ENCODE measurements at places on chromosomes 1 and 21. TPM values are rescaled to one million over a fixed set of nuclear protein-coding genes. Genes with fewer than 3 reads are reported as not detected.

TPTE gene
- not detected for total RNA-seq

SHE gene
- total RNA-seq: 11.3 TPM

KIAA0040 gene
- 12.9 TPM for total RNA-seq

OPRD1 gene
- total RNA-seq: not detected

CAPN9 gene
- not detected for total RNA-seq

RYR2 gene
- total RNA-seq: 980 TPM

DAB1 gene
- total RNA-seq: 2.3 TPM

C1orf210 gene
- total RNA-seq: not detected

HORMAD1 gene
- total RNA-seq: not detected

KCNH1 gene
- not detected for total RNA-seq

MROH7 gene
- total RNA-seq: 3.5 TPM

CSMD2 gene
- total RNA-seq: 0.79 TPM

PLD5 gene
- total RNA-seq: not detected

RAB4A gene
- 128 TPM for total RNA-seq

GRCh38 chr1:111882986-111883560, 106.4 kb downstream of the KCND3 start:
- DNase-seq: no peak

DNA sequence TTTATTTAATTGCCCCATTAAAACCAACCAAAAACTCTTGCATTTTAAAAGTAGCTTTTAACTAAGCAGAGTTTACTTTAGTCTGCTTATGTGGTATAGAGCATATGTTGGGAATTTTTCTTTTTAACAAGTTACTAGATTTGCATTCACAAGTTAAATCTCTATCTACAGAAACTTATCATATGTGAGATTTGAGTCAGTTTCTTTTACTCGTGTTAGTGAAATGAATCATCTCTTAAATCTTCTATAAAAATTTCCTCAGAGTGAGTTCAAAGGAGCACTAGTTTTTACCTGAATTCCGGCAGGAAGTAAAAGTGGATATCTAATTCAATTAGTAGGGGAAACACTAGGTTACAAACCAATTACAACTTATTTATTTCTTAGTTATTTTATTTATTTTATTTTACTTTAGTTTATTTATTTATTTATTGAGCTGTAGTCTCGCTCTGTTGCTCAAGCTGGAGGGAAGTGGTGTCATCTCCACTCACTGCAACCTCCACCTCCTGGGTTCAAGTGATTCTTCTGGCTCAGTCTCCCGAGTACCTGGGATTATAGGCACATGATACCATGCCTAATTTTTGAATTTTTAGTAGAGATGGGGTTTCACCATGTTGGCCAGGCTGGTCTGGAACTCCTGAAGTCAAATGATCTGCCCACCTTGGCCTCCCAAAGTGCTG, 1609.6 kb upstream of the B3GALT2 start:
- no peak for DNase-seq

- DNase-seq: peak; percentile 41
Measured at GRCh38 chr1:203744075-203744972, 20.7 kb upstream of the LAX1 start.

DNA sequence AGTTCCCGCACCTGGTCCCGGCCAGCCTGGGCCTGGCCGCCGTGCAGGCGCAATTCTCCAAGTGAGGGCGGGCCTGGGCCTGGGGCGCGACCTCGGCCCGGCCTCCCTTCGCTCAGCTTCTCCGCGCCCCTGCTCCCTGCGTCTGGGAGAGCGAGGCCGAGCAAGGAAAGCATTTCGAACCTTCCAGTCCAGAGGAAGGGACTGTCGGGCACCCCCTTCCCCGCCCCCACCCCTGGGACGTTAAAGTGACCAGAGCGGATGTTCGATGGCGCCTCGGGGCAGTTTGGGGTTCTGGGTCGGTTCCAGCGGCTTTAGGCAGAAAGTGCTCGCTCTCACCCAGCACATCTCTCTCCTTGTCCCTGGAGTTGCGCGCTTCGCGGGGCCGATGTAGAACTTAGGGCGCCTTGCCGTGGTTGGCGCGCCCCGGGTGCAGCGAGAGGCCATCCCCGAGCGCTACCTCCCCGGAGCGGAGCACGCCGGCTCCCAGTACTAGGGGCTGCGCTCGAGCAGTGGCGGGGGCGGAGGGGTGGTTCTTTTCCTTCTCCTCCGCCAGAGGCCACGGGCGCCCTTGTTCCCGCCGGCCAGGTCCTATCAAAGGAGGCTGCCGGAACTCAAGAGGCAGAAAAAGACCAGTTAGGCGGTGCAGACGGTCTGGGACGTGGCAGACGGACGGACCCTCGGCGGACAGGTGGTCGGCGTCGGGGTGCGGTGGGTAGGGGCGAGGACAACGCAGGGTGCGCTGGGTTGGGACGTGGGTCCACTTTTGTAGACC, 1.2 kb downstream of the OLIG1 start:
- no peak for DNase-seq

GRCh38 chr1:160264795-160265307, 2.5 kb upstream of the DCAF8 start:
- DNase-seq: no peak

GRCh38 chr21:35775778-35776544, 284.4 kb downstream of the SETD4 start:
- no peak for DNase-seq

DNA sequence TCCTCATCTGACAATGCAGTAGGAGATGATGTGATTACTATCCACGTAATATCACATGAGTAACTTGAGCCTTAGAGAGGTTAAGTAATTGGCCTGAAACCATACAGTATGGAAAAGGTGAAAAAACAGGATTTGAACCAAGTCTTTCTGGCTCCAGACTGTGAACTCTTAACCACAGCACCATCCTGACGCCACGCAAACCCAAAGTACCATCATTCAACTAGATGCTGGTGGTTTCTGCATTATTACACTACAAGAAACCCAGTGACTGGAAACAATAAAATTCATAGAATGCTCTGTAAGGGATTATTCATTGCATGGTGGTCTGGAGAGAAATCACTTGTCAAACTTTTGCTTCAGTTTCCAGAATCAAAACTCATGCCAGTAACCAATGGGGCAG, 90.7 kb downstream of the MAB21L3 start:
- no peak for DNase-seq

DNA sequence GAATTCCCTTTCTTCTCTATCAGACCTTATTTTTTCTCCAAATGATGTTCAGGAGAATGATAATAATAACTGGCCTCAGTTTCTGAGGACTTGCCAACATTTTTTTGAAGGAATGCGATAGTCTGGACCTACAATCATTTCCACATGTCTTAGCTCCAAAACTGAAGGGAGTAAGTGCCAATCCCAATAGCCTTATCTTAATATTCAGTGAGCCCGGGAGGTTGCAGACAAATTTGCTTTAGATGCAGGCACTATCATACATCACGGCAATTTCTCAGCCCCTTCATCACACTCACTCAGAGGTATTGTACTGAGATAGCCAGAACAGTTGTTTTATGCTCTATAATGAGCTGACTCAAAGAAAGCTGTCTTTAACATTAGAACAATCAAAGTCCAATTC, 796.9 kb downstream of the ADGRL2 start:
- no peak for DNase-seq

DNA sequence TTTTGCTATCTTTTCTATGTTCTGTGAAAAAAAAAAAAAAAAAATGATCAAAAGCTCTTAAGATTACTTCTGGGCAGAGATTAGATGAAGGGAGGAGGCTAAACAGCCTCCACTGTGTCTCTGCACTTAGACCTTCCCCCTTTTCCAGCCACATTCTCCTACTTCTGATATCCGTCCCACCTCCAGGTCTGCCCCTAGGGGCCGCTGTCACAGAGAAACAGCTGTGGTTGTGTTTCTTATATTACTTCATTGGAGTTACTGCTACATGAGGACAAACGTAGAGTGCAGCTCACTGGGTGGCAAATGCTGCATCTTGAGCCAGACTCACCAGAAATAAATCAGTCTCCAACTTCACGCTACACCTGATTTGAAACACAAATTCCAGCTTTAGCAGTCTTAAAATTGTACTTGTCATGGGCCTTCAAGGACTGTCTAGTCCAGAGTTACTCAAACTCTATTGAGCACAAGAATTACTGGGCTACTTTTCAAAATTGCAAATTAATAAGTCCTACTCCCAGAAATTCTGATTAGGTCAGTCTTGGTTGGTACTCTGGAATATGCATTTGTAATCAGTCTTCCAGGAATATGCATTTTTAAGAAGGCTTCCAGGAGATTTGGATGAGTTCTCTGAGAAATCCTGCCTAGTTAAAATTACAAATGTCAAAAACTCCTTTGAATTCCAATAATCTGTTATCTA, 125.2 kb upstream of the PTBP2 start:
- no peak for DNase-seq

- DNase-seq: no peak
Measured at GRCh38 chr1:174191349-174191862, 32.1 kb downstream of the RABGAP1L start.

GRCh38 chr1:42209526-42210251, 45.1 kb upstream of the GUCA2A start:
- no peak for DNase-seq

DNA sequence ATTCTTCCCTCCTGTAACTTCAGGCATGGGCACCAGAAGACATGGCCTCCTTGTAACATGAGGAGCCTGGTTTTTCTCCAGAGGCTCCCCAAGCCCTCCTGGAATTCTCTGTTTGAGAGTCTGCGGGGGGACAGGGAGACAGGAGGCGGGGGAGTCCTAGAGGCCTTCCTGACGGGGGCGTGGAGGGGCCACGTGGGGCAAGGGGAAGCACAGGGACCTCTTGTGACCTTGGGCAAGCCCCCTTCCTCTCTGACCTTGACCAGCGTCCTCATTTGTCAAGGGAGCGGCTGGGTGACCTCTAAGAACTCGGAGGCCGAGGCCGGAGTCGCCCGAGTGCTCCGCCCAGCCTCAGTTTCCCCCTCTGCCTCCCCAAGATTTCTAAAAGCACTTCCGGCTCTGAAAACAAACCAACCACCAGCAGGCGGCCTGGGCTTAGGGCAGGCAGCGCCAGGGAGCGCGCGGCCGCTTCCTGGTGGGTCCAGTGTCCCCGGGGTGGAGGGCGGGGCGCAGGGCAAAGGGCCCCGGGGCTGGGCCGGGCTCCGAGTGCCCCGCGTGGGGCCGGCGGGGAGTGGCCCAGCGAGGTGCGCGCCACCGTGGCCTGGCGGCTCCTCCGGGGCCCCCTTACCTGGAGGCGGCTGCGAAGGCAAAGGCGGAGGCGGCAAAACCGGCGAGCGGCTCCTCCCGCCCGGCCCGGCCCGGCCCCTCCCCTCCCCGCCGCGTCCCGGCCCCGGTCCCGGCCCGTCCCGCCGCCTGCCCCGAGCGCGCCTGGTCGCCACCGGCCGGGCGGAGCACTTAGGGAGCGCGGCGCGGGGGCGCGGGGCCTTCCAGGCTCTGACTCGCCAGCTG, at the start of gene TMCO4:
Gene TMCO4, minus strand, starts transcription at position 687 of the 846 bp plus-strand sequence. CDS start 19,158 bp downstream, outside the sequence.
- peak; percentile 70 for DNase-seq

DNA sequence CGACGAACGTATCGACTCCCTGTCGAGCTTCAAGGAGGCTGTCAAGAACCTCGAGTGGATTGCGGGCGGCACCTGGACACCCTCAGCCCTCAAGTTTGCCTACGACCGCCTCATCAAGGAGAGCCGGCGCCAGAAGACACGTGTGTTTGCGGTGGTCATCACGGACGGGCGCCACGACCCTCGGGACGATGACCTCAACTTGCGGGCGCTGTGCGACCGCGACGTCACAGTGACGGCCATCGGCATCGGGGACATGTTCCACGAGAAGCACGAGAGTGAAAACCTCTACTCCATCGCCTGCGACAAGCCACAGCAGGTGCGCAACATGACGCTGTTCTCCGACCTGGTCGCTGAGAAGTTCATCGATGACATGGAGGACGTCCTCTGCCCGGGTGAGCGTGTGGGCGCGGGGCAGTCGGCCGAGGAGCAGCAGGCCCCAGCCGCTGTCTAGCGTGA, 28.0 kb downstream of the COL6A2 start:
- DNase-seq: peak; percentile 27

- no peak for DNase-seq
Measured at GRCh38 chr1:12220890-12221289, 8.9 kb upstream of the VPS13D start.

GRCh38 chr1:17561561-17561985, 22.1 kb downstream of the ARHGEF10L start:
- peak; percentile 73 for DNase-seq

DNA sequence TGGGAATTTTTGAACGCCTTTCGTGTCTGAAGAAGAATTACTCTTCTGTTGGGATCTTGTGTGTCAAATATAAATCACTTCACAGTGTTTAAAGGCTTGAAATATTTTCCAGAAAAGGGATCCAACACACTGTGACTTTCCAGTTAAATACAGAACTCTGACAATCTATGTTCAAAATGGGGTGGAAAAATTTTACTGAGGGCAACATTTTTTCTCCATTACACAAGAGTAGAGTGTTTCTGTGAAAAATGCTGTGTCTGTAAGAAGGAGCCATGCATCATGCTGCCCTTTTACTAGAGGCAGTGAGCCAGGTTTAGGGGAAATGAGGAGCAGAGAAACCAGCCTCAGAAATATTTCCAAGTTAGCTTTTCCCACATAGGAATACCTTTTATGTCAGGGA, 86.5 kb downstream of the VPS13D start:
- DNase-seq: no peak

- DNase-seq: no peak
Measured at GRCh38 chr1:1124508-1124785, 8.6 kb upstream of the C1orf159 start.

DNA sequence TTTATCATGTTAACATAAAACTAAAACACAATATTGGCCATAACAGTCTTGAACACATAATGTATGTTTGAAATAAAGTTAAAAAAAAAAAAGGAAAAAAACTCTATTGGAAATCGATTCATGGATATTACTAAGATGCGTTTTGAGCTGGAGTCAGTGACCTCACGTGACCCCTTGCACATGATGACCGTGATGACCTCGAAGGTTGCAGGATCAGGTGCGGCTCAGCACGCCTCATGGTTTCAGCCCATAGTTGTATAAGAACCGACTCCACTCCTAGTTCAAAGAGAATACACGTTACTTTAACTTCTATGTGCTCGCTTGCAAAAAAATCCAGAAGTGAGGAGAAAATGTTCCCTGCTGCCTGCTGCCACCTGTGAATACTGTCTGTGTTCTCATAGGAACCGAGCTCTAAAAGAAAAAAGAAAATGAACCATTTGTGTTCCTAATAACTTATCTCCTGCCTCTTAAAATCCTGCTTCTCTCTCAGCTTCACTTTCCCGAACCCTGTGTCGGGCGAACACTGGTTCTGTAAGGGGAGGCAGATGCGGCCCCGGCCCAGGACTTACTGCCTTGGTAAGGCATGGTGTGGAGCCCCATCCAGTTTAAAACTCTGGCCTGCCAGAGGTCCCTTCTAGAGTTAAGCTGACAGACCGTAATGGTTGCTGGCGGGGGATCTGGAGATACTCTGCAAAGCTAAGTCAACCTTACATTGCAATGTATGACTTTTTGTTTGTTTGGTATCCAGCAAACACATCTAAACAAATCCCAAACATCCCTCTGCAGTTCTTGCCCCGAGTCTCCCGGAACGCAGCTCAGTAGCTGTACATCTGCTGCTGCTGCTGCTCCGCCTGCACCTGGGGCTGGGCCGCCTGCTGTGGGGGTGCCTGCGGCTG, 33.8 kb upstream of the RIPK4 start:
- DNase-seq: no peak

GRCh38 chr1:56284928-56285327, 294.4 kb downstream of the PLPP3 start:
- peak; percentile 22 for DNase-seq
